Fibroblast of lung (primary cell): ENCODE measurements at places on chromosomes 1 and 21.
A peak's percentile ranks its signal among the peaks of the same experiment; 100 is the strongest.

DNA sequence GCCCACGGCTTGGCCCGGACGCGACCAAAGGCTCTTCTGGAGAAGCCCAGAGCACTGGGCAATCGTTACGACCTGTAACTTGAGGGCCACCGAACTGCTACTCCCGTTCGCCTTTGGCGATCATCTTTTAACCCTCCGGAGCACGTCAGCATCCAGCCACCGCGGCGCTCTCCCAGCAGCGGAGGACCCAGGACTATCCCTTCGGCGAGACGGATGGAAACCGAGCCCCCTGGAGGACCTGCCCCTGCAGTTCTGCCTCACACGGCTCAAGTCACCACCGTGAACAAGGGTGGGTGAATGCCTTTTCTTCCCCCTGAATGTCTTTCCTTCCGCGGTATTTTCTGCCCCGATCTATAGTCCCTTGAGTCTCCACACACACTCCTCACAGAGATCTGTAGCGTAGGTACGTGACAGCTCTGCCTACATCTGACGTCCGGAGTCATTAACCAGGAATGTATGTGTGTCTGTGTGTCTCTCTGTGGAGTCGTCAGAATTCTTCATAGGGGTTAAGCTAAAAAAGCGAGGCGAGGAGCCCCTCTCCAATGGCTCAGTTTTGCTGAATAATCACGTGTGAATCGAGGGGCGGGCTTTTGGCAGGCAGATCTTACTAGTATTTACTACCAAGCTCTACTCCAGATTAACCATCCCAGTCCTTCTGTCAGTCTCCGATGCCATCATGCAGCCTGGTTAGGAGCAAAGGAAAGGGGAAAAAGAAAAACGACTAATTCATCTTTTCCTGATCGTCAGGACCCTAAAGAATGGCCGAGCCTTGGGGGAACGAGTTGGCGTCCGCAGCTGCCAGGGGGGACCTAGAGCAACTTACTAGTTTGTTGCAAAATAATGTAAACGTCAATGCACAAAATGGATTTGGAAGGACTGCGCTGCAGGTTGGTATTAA is at the start of gene CDKN2C:
CDKN2C (plus strand) TSS at position 635 of the 898 bp plus-strand sequence; CDS start at position 759, 124 bp downstream.
- H3K27me3 ChIP-seq, result no peaks in the 10 kb centered on the region
- H3K36me3 ChIP-seq, result no peaks in the 10 kb centered on the region
- peak within 1 kb of the TSS; percentile 90 for H3K27ac ChIP-seq
- peak; percentile 79 for DNase-seq

DNA sequence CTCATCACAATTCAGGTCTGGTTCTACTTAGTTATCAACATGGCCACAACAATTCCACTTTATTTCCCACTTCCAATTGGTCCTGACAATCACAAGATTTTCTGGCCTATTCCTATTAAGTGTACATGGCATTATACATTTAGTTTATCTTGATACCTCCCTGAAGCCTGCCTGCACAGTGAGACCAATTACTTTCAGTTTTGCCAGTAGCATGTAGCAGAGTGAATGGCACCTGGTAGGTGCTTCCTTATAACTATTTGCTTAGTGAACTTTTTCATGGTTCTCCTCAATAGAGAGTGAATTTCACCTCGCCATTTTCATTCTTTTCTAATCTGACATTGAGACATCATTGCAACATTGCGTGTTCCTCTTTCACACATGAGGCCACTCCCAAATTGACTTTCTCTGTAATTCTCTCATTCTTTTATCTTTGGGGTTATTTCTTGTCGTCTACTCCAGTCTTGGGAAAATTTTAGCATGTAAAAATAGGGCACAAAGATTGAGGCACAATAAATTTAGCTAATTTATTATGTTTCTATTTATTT is 124.3 kb downstream of the DISC1 start:
- no peaks in the 10 kb centered on the region for H3K4me1 ChIP-seq
- no peaks in the 10 kb centered on the region for H3K27me3 ChIP-seq
- DNase-seq, result no peak
- no peak overlapping the region for H3K27ac ChIP-seq

DNA sequence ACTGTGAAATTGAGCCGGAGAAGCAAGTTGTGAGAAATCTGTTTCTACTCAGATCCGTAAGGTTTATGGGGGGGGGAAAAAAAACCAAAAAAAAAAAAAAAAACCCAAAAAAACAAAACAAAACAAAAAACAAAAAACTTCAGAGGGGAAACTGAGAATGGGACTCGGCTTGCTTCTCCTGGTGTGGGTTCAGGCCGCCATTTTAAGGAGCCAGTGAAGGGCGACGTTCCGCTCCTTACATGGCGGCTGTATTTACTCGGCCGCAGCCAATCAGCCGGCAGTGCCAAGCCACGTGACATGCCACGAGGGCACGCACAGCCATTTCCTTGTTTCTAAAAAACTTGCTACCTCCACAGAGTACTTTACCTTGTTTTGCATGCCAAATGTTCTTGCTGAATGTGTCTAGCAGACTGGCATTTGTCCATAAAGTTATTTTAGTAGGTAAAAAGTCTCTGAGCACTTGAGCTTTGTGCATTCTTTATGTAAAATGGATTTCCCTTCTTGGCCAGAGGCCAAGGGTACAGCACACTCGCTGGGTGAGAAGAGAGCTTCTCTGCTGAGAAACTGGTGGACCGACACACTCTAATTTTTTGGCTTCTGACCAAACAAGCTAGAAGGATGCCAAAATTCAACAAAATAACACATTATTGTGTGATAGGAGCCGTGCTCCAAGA is 101.8 kb downstream of the NFIA start:
- H3K27ac ChIP-seq, result peak overlapping the region; percentile 51
- no peaks in the 10 kb centered on the region for H3K36me3 ChIP-seq
- peak; percentile 89 for DNase-seq
- peak overlapping the region; percentile 57 for H3K4me3 ChIP-seq
- peaks cover 9% of the 10 kb centered on the region for H3K4me1 ChIP-seq

DNA sequence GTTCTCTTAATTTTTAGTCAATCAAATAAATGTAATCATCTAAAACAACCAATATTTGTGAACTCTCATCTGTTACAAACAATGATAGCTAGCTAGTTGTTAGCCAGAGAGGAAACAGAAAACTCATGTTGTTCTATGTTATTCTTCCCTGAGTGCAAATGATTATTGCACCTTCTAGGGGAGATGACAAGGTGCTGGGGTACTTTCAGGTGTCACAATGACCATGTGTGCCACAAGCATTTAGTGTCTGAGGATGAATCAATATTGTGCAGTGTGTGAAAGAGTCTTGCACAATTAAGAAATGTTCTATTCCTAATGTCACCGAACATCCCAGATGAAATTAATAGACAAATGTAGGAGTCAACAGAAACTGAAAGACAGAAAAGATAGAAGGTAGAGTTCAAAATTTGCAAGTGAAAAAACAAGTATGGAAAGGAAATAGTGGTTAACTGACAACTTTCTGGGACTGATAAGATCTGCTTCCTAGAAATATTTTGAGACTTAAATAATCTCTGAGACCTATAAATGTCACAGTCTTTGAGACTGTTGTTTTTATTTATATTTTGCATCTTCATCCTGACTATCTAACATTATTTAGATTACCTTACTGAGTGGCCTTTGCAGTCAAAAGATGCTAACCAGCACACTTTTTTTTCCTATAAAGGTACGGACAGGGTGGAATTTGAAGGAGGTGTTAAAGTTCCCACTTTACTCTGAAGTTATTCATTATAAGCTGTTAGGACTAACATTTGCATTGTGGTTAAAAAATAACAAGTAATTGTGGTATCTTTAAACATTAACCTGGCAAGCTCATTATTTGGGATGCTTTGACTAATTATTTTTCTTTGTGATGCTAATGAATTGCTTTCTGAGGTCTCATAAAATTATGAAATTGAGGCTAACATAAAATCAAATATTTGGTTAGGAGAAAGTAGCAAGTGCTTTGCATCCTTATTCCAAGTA is 21.6 kb upstream of the DPYD start:
- H3K4me1 ChIP-seq, result peaks cover 9% of the 10 kb centered on the region
- H3K27me3 ChIP-seq, result no peaks in the 10 kb centered on the region
- no peak for DNase-seq
- no peak overlapping the region for H3K27ac ChIP-seq

DNA sequence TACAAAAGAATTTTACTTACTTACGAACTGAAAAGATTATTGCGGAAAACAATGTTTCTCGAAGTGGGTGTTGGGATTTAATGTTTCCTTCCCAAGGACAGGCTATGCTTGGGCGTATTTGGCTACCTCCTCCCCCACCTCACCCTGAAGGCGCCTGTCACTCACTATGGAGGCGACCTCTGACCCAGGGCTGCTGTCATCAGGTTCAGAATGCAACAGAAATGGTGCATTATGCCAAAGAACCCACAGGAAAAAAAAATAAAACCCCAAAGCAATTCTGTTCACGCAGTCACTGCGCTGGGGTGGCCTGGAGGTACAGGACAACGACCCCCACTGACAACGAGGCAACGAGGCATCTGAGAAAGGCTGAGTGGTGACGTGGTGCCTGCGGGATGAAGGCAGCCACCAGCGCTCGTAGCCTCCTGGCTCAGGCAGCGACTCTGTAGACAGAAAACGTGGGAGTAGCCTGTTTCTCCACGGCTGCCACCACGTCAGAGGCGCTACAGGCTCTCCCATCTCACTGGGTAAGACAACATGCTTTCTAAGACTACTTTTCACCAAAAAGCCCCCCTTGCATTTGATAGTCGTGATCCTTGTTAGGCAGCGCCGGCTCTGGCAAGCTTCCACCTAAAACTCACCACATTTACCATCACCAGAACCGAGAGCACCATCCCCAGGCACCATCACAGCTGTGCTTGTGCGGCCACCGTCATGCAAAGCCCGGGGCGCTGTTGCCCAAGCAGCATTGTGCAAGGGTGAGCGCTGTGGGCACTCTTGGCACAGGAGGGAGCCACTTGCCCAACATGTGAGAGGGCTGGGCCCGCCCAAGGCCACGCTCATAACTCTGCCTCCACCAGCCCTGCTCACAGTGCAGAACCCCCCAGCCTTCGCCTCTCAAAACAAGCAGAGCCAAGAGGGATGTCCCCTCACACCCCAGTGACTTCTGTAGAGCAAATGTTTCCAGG is 14.3 kb downstream of the NADK start:
- no peaks in the 10 kb centered on the region for H3K4me1 ChIP-seq
- no peak overlapping the region for H3K27ac ChIP-seq
- H3K36me3 ChIP-seq, result peaks cover 25% of the 10 kb centered on the region

GRCh38 chr1:153534226-153534924 is 1.4 kb downstream of the S100A6 start:
- H3K4me1 ChIP-seq, result peaks cover 10% of the 10 kb centered on the region
- no peaks in the 10 kb centered on the region for H3K27me3 ChIP-seq
- peak overlapping the region; percentile 98 for H3K27ac ChIP-seq
- H3K4me3 ChIP-seq, result peak overlapping the region; percentile 99
- peak; percentile 63 for DNase-seq
- peaks cover 6% of the 10 kb centered on the region for H3K36me3 ChIP-seq

DNA sequence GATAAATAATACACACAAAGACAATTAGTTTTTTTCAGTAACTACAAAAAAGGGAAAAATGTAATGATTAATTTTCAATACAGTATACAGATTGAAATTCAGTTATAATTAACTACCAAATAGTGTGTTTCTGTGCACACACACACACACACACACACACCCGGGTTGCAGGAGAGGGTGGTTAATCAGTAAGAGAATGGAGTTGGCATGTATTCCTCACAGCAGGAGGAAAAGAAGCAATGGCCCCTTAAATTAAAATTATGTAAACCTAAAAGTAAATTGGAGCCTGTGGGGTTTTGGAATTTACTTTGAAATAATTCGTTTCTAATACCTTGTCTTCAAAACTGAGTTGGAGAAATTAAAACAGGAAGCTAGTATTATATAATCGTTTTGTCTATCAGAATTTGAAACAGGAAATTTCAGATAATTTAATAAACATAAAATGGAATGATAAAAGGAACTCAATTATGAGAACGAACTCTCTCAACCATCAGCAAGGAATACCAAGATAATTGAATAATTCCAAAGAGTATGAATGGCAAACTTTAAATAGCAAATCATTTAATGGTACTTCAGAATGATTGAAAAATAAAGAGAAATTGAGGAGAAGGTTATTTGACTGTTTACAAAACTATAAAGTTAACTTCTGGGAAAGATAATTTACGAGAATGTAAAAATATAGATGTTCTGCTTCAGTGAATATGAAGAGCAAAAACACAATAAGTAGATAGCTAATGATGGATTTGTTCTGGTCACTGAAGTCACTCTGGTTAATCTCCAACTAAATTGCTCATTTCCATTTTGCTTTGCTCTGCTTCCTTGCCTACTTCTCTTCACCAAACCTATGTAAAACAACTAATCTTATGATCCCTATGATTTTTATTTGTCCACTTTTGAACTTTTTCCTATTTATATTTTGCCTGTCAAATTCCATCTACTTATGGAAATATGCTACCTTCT is 547.9 kb upstream of the ZP4 start:
- H3K27me3 ChIP-seq, result no peaks in the 10 kb centered on the region
- no peak overlapping the region for H3K27ac ChIP-seq
- no peaks in the 10 kb centered on the region for H3K4me1 ChIP-seq
- DNase-seq, result no peak

DNA sequence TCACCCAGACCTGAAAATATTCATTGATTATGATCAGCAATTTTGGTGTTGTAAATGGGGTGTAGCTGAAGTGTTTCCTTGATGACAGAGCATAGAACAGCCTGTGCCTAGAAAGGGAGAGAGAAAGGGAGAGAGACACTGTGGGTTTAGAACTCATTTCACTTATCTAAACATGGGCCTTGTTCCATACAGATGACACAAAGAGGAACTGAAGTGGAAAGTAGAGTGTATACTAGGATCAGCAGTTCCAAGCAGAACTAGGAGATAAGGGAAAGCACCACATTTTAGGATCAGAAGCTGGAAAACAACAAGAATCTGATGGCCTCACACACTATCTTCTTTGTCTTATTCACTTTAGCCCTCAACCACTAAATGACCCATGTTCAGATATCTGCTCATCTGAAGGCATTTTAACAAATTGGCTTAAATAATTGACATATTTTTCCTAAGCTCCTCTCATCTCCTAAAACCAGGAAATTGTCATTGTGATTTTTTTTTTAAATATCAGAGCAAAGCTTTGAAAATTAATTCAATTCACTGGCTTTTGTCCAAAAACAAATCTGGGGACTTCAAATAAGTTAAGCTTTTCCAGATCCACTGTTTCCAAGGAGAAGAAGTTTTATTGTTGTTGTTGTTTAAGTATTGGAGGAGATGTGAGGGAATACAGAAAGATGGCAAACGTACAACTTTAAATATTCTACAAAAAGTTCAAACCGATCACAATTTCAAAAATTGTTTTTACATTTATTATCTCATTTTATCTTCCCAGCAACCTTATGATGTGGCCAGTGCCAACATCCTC is 103.8 kb downstream of the LYPLAL1 start:
- no peak for DNase-seq
- no peak overlapping the region for H3K27ac ChIP-seq
- H3K36me3 ChIP-seq, result no peaks in the 10 kb centered on the region
- H3K4me3 ChIP-seq, result no peak overlapping the region
- peaks cover 2% of the 10 kb centered on the region for H3K4me1 ChIP-seq

DNA sequence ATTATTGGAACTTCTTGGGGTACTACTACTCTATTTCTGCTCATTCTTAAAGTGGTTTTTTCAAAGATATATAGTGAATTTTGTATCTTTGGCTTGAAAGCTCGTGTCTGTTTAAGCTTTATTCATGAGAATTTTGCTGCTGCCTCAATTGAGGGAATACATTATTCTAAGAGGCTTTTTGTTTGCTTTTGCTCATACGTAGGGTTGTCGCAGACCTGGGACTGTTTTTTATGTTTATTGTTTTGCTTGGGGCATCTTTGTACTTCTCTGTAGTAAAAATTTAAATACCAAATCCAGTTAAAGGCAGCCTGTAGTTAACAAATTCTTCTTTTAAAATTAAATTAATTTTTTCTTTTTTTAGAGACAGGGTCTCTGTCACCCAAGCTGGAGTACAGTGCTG is 62.3 kb downstream of the ANGPTL1 start:
- H3K4me1 ChIP-seq, result no peaks in the 10 kb centered on the region
- H3K36me3 ChIP-seq, result peaks cover 3% of the 10 kb centered on the region
- no peak for DNase-seq
- H3K27me3 ChIP-seq, result no peaks in the 10 kb centered on the region
